ENCODE measurements at places on chromosomes 4 and X. TPM values are rescaled to one million over a fixed set of nuclear protein-coding genes. Genes with fewer than 3 reads are reported as not detected.
A peak's percentile ranks its signal among the peaks of the same experiment; 100 is the strongest.

DNA sequence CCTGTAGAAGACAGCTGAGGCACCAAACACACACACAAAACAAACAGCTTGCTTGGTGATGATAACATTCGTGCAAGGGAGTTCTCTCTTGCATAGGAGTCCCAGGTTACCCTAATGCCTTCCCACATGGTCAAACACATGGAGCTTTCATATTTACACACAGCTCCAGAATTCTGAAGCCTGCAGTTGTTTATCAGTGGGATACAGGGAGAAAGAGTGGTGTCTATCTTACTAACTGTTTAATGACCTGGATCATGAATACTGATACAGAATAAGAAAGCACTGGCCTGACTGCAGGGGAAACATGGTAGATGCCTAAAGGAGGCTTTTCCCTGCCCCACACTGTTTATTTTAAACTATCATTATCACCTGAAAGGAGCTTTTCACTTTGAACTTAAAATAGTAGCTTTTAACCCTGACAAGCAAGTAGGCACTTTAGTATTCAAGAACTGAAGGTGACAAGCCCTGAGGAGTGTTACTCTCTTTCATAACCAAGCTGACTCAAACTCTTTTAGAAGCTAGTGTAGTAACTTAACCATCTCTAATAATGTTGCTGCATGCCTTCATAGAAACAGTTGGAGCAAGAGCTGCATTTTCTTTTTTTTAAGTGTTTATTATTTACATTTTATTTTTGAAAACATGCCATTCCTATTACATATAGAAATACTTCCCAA lies 15.6 kb downstream of the TET2 start:
- no peak for DNase-seq

BTC gene
- polyA plus RNA-seq = 7.2 TPM

DNA sequence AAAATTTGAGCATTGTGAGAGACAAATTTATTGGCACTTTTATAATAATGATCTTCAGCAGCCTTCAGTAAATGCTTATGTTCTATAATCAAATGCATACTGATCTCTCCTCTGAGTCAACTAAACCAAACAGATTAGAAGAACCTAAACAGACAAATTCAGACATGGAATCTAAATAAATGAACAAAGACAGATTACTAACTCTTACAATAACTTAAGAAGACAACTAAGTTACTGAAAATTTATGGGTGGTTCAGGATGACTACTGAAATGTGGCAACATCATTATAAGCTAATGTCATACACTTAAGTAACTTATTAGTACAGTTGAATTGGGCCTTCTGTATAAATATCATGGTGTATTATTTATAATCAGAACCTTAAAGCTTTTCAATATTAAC lies 127.3 kb downstream of the NEK1 start:
- no peak for DNase-seq

DNA sequence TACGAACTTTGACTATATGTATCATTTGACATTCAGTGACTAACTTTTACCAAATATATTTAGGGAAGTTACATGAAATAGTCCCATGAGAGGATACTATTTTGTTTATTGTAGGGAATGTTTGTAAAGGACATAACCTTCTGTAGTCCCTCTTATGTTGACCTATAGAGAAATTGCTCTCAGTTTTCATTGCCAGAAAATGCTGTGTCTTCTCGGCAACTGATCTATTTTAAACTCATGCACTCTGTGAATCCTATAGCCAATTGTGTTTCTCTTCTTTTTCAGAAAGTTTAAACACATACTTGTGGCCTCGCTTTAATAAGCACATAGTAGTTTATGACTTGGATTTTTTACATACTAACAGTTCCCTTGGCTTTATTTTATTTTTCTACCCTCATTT lies 38.2 kb downstream of the DMP1 start:
- no peak for DNase-seq

GABRG1 gene
- polyA plus RNA-seq = 1.4 TPM

MXRA5 gene
- 0.50 TPM for polyA plus RNA-seq

DNA sequence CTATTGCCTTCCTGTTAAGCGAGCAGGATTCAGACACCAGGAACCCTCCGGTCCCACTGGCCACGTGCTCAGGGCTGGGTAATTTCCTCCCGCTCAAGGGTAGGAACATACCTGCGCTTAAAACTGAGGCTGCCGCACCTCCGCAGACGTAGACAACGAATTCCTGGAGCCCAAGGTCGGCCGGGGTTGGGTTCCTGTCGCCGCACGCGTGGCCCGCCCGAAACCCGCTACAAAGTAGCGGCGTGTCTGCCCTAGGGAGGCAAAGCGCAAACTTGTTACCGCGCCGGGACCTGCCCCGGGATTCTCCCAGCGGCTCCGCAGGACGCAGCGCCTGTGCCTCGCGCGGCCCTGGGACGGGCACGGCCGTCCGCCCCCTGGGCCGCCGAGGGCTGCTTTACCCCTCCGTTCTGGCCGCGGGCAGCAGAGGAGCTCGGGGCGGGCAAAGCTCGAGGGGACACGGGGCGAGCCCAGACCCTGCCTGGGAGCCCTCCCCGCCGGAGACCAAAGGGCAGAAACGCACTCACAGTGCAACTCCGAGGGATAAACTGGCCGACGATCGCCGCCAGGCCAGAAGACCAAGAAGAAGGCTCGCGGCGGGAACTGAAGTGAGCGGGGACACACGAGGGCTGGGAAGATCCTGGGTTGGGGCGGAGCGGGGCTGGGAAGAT lies at the start of gene ERVMER34-1:
Gene ERVMER34-1 (minus strand): TSS at position 607 of the 668 bp plus-strand sequence. CDS start 5,905 bp downstream, outside the sequence.
- DNase-seq = peak; percentile 11
